ENCODE measurements at places on chromosomes 4 and X. TPM values are rescaled to one million over a fixed set of nuclear protein-coding genes. Genes with fewer than 3 reads are reported as not detected.

- no peak for DNase-seq
These were observed 105.9 kb downstream of the THOC2 start for GRCh38 chrX:123626962-123627361.

DNA sequence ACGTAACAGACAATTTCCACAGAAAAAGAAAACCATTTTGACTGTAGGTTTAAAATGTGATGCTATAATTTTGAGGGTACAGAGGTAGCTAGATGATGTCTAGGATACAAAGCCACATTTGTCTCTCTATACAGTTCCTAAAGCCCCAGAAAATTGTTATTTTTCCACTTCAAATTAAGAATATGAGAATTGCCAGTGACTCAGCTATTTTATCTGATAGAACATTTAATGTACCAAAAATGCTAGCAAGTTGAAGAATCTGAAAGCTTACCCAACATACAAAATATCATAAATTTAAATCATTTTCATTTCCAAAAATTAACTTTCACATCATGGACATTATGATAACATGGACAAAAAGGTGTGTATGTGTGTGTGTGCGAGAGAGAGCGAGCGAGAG, 148.0 kb downstream of the CAMK2D start:
- DNase-seq = no peak

- no peak for DNase-seq
These were observed 573.6 kb downstream of the PPP4R3C start for GRCh38 chrX:26889574-26889973.

GRCh38 chr4:57102050-57102624, 8.0 kb downstream of the IGFBP7 start:
- peak; percentile 85 for DNase-seq

- no peak for DNase-seq
These were observed 161.0 kb upstream of the GATB start for GRCh38 chr4:151921811-151922210.

DNA sequence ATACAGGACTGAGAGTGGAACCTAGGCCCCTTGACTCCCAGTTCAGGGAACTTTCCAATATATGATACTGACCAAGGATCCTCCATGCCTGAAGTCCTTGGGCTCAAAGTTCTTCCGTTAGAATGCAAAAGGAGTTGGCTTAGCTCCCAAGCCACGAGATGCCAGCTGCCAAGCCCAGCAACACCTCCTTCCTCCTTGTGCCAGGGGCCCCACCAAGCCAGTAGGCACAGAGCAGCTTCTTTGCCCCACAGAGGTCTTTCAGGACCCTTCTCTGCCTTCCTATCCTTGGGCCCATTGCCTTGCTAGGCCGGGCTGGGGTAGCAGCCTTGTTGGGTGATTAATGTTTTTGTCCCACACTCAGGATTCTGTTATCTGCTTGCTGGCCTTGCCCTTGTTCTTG, 105.6 kb downstream of the EFNB1 start:
- DNase-seq = peak; percentile 2

DNA sequence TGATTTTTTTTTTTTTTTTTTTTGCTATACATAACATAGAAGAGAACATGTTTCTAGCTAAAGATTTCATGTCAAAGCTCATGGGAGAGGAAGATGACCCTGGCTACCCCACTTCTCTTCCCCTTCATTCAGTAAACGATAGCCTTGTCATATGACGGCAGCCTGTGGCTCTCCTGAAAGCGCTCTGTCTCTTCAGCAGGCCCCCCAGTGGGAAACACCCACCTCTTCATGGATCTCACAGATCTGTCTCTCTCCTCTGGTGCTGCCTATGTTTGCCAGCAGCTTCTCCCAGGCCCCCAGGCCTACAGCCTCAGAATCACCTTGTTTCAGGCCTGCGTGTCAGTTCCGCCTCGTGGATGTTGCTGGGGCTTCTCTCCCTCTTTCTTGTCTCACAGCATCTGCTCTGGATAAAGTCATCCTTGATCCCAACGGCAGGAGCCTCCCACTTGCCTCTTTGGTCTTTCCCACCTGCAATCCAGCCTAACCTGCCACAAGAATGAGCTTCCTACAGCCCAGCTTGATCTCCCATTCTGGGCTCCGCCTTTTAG, 34.6 kb downstream of the RHOH start:
- DNase-seq = no peak

- DNase-seq = no peak
These were observed 59.4 kb downstream of the TMPRSS11F start for GRCh38 chr4:68070302-68070701.

DNA sequence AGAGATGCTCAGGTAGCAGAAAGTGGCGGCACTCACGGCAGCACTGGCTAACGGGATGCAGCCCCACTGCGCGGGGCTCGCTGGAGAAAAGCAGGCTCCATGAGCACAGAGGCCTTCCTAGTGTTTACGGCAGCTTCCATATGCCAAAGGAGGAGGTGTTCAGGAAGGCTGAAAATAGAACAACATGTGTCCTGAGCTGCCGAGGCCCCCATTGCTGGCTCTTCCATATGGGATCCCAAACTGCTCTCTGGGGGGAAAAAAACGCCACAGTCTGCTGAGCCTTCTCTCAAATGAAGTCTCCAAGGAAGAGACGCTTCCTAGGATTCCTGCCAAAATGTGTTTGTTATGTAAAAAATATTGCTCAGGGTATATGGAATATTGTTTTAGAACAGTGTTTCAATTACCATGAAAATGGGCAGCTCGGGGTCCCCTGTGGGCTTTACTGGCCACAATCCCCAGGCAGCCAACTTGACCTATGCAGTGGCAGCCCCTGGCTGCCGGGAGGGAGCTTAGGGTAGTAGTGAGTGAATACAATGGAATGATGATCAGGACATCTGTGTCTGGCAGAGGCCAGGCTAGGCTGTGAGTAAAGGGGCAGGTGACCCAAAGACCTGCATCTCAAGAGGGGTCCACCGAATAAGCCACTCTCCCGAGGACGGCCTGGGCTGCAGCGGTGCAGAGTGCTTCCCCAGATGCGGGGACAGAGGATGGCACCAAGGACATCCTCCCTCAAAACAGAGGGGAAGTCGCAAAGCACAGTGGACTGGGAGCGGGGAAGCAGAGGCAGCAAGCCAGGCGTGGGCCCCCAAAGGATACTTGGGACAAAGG, 170.1 kb downstream of the AFAP1 start:
- DNase-seq = no peak

GRCh38 chr4:59904331-59904730, 1295.8 kb upstream of the ADGRL3 start:
- no peak for DNase-seq

DNA sequence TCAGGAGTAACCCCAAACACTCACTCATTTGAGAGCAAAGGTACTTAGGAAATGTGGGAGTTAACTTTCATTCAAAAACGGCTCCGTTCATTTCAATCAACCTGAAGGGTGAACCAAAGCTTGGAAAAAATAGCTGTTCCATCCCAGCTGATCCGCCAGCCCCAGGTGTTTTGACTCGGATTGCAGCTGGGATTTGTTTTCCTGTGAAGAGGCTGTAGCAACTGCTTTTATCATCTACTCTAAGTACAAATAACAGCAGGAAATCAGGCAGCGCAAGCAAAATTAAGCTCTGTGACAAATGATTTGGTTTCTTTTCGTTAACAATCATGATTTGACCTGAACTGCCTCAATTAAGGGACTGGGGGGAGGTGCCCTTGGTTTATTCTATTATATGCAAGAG, 154.7 kb downstream of the BEND2 start:
- peak; percentile 57 for DNase-seq

DNA sequence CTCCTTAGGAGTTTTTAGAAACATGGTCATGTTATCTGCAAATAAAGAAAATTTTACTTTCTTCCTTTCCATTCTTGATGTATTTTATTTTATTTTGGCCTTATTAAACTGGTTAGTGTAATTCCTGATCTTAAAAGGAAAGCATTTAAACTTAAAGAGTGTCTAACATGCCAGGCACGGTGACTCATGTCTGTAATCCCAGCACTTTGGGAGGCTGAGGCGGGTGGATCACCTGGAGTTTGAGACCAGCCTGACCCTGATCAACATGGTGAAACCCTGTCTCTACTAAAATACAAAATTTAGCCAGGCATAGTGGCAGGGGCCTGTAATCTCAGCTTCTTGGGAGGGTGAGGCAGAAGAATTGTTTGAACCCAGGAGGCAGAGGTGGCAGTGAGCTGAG, 281.3 kb downstream of the PTTG2 start:
- DNase-seq = no peak

DNA sequence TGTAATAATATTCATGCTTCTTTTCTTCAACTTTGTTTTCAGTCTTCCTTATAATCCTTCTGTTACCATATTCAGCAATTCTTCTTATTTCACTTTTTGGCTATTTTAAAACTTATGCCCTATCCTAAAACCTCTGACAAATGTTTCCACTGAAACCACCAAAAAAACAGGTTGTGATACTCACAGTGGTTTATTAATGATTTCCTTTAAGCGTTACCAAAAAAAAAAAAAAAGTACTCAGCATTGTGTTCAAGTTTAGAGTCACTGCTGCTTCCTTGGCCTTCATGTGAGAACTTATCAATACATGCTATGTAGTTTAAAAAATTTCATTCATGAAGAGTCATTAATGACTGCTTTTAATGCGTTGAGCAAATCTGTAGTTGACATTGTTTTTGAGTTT, 35.4 kb upstream of the UGT2A3 start:
- no peak for DNase-seq

- peak; percentile 33 for DNase-seq
These were observed 10.9 kb upstream of the PPP2R3B start for GRCh38 chrX:397575-397974.

GRCh38 chrX:16825264-16826035, 39.2 kb downstream of the TXLNG start:
- no peak for DNase-seq

DNA sequence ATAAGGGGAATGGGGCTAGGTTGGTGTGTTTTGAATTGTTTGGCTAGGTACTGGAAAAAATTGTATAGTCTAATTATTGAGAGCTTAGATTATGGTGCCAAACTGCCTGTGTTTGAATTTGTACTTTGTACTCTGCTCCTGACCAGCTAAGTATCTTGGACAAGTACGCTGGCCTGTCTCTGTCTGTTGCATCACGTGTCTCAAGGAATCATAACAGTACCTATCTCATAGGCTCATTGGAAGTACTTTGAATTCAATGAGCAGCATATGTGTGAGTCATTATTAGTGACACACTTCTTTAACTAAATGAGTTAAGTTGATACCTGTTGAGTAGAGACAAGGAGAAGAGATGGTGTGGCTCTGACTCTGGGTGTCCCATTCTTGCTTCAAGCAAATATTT, 69.5 kb upstream of the MND1 start:
- no peak for DNase-seq

GRCh38 chr4:55008166-55009056, 117.0 kb downstream of the KDR start:
- peak; percentile 24 for DNase-seq

GRCh38 chr4:116343809-116344208, 741.6 kb downstream of the TRAM1L1 start:
- no peak for DNase-seq

DNA sequence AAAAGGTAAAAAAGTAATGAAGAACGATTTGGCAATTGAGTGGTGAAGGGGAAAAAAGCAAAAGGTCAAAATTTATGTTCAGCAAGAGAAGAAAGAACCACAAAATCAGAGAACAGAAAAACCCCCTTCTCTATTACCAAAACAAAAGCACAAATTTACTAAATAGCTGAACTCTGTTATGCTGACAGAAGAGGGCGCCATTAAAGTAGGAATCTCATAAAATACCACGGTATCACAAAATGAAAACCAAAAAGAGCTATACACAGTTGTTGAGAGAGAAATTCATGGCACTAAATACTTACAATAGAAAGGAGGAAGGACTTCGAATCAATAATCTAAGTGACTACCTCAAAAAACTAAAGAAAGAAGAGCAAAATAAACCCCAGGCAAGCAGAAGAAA, 69.6 kb upstream of the CXorf66 start:
- peak; percentile 0 for DNase-seq

DNA sequence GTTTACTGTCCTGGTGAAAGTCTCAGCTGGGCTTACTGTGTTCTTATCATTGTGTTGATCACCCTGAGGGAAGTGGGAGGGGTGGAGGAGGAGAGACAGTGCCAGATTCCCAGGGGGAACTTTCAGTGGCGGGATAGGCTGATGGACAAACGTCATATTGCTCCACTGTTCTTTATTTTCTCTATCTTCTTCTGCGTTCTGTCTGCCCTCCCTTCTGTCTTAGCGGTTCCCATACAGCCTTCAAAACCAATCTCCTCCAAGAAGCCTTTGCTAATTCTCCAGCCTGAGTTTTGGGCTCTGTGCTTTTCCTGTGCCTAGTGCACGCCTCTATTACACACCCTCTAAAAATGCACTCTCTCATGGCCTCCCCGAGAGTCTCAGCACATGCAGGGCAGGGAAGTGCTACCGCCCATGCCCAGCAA, 448.7 kb upstream of the FAT1 start:
- DNase-seq = no peak

The APOO gene
- total RNA-seq = 25.0 TPM

The CXorf49 gene
- total RNA-seq = not detected

The F11 gene
- total RNA-seq = 2.8 TPM
